SK-N-SH treated with all-trans-retinoic acid at 6 μM for 48 hours (cell line): ENCODE measurements at places on chromosomes 4 and X.

- ATAC-seq: no peak
These were observed 41.2 kb upstream of the SMAD1 start for GRCh38 chr4:145440292-145441007.

GRCh38 chrX:65671966-65672365, 4.5 kb downstream of the MSN start:
- ATAC-seq: no peak; the same call in 2 of the 3 replicates

- ATAC-seq: no peak
These were observed 68.4 kb downstream of the FBXO8 start for GRCh38 chr4:174215057-174215456.

DNA sequence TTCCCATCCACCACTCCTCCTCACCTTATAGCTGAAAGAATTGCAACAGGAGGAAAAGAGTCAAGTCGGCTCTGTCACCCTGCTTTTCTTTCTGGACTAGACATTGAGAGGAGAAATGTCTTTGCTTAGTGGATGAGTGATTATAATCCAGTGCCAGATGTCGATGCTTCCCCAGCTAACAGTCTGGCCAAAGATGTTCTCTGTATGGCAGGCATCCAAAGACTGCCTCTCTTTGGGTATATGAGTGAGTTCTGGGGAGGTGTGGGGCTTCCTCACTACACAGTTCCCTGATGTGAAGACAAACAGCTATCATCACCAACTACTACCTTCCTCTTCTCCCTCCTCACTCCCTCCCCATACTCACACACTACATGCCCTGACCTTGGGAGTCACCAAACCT, 90.9 kb downstream of the COMMD8 start:
- no peak for ATAC-seq

GRCh38 chr4:79982601-79983322, 90.3 kb downstream of the ANTXR2 start:
- ATAC-seq: peak; percentile 67

- ATAC-seq: no peak
These were observed 8.7 kb downstream of the RXFP1 start for GRCh38 chr4:158530381-158530780.

- ATAC-seq: no peak
These were observed 53.0 kb downstream of the OSTC start for GRCh38 chr4:108703370-108703769.

DNA sequence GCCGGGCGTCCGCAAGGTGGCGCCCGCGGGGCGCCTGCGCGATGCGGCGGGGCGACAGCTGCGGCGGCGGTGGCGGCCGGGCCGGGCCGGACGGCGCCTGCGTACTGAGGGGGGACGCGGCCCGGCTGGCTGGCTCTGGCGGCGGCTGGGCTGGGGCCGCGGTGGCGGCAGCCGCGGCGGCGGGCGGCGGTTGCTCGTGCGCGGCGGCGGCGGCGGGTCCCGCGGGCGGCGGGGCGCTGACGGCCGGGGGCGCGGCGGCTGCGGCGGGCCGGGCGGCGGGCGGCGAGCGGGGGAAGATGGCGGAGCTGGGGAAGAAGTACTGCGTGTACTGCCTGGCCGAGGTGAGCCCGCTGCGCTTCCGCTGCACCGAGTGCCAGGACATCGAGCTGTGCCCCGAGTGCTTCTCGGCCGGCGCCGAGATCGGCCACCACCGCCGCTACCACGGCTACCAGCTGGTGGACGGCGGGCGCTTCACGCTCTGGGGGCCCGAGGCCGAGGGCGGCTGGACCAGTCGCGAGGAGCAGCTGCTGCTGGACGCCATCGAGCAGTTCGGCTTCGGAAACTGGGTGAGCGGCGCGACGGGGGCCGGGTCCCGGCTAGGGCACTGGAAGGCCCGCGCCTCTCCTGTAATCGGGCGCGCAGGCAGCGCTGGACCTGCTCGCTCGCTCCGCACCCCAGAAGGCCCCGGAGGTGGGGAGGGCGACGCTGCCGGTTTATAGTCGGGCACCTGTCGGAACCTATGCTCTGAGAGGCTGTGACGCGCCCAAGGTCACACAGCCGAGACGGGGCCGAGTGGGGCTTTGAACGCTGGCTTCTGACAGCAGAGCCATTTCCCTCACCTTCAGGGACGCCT, at the start of gene TADA2B:
Gene TADA2B, plus strand, starts transcription at position 89 of the 853 bp plus-strand sequence. Its CDS starts 208 bp downstream, at position 297.
- peak; percentile 35 for ATAC-seq

- peak; percentile 21; the same call in 2 of the 3 replicates for ATAC-seq
These were observed 74.7 kb downstream of the REPS2 start for GRCh38 chrX:17020851-17021821.

GRCh38 chr4:74033739-74034138, 4.8 kb downstream of the CXCL3 start:
- ATAC-seq: no peak

- no peak for ATAC-seq
These were observed 277.9 kb upstream of the ANKRD50 start for GRCh38 chr4:124990398-124990797.

GRCh38 chrX:31433856-31434255, 362.0 kb upstream of the FTHL17 start:
- no peak for ATAC-seq

GRCh38 chr4:7752649-7753048, 187.0 kb downstream of the AFAP1 start:
- no peak for ATAC-seq
